ENCODE measurements at places on chromosomes 2 and 18.
A peak's percentile ranks its signal among the peaks of the same experiment; 100 is the strongest.

- DNase-seq = no peak
Observed at GRCh38 chr2:86017901-86018896, 87.5 kb downstream of the POLR1A start.

DNA sequence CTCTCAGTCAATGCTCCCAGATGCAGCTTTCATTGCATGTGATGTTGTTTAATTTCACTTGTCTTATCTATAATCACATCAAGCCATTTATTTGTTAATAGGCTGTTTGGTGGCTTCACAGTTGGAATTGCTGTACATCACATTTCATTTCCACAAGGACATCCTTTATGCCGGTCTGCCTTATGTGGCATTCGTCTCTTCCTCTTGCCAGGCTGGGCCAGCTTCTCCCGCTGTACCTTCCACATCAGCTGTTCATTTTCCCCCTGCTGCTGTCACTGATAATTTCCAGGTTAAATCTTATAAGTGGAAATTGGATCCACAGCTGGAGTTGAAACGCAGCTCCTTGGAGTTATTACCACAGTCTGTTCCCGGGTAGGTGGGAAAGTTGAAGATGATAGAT, 110.6 kb downstream of the DPP10 start:
- no peak for DNase-seq

- no peak for DNase-seq
Observed at GRCh38 chr2:69046221-69046662, 33.3 kb downstream of the ANTXR1 start.

DNA sequence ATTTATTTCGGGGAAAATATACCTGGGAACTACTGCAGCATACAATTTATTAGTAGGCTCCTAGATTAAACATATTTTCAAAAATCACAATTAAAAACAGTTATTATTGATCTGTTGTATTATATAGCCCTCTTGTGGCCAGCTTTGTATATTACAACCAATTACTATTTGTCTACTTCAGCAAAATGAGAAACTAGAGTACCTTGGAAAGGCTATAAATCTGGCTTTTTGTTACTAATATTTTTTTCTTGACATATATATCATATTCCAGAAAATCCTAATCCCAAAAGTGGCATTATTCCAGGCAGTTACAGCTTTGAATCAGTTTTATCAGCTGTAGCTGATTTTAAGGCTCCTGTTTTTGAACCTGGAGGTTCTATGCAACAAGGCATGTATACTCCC, 101.2 kb downstream of the UBR3 start:
- peak; percentile 62 for DNase-seq

DNA sequence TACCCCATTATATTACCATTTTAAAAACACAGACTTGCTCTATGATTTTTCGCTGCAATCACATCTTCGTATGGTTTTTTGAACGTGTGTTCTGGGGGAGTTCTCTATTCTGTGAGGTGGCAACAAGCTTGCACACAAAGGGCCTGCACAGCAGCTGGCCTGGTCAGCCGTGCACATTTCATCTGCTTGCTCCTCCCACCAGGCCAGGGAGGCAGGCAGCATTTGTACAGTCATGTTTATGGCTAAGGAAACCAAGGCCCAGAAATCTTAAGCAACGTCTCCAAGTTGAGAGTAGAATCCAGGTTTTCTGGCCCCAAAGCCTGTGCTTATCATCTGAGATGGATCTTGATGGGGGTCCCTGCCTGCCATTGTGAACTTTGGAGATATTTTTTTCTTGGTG, 106.4 kb upstream of the SMIM21 start:
- DNase-seq = no peak

GRCh38 chr2:20186078-20186854, 38.7 kb downstream of the SDC1 start:
- no peak for DNase-seq

GRCh38 chr2:223383315-223383714, 218.8 kb downstream of the SCG2 start:
- no peak for DNase-seq

- DNase-seq = no peak
Observed at GRCh38 chr2:77920838-77921366, 398.7 kb upstream of the LRRTM4 start.

GRCh38 chr18:7635948-7636347, 68.8 kb downstream of the PTPRM start:
- DNase-seq = no peak

DNA sequence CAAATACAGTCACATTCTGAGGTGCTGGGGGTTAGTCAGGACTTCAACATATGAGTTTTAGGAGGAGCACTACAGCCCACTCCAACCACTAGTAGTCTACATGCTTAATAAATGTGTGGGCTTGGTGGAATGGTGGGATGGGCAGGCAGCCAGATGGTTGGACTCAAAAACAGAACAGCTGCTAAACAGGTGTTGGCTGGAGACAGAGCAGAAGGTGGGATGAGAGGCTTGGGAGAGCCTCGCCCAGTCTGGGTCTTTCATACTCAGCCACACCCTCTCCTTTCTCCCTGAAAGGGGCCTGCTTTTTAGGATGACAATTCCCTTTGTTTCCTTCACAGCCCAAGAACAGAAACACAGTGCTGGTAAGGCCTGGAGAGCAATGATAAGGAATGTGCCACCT, 143.9 kb upstream of the KLHL29 start:
- peak; percentile 86 for DNase-seq

DNA sequence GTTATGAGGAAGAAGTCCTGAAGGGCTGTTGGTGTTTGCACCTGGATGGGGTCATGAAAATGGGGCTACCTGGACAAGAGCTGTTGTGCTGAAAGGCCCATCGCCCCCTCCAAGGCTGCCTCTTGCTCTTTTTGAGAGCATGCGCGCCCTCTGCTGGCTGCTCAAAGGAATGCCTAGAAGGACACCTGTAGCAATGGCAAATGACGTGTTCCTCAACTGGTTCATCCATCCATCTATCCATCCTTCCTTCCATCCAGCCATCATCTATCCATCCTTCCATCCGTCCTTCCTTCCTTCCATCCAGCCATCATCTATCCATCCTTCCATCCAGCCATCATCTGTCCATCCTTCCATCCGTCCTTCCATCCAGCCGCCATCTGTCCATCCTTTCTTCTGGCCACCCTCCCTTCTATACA, 17.2 kb upstream of the RPL31 start:
- DNase-seq = peak; percentile 49

DNA sequence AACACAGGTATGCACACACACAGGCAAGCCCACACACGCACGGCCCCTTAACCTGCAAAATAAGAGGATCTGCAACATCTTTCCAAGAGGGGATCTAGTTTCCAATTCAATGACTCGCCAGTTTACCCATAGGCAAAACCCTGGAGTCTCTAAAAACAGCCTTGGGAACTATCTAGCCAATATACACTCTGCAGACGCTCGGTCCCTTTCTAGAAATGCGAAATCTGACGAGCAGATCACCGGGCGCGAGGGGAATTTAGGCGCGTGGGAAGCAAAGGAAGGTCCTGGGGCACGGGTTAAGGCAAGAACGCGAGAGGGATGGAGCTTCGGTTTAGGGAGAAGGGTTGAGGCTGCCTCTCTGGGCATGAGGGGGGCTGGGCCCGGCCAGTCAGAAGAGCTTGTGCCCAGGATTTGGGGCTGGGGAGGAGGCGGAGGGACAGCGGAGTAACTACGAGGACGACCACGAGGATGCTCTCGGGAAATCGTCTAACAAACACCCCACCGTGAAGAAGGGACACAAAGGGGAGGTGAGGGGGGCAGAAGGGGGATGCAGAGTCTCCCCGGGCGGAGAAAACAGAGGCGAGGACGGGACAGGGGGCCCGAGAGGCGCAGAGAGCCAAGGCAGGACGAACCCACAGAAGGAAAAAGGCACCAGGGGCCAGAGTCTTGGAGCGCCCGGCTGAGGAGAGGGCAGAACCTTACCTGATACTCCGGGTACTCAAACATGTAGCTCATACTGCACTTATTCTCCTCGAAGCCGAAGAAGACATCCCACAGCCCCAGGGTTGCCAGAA, 542 bp downstream of the PGAP1 start:
- peak; percentile 92 for DNase-seq

DNA sequence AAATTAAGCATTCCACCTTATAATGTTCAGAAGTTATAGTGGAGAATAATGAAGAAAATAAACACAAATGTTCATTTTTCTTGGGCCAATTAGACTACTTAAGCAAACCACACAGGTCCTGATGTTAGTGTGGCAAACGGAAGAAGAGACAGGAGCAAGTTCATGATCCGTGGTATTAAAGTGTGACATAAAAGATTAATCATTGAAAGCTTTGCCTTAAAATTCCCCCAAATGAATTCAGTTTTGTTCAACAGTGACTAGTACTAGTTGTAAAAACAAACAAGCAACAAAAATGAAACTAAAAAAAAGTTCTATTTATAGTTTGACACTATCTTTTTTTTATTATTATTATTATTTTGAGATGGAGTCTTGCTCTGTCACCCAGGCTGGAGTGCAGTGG, 73.7 kb downstream of the RFTN2 start:
- DNase-seq = no peak

- DNase-seq = no peak
Observed at GRCh38 chr2:68853035-68853434, 18.2 kb downstream of the BMP10 start.

DNA sequence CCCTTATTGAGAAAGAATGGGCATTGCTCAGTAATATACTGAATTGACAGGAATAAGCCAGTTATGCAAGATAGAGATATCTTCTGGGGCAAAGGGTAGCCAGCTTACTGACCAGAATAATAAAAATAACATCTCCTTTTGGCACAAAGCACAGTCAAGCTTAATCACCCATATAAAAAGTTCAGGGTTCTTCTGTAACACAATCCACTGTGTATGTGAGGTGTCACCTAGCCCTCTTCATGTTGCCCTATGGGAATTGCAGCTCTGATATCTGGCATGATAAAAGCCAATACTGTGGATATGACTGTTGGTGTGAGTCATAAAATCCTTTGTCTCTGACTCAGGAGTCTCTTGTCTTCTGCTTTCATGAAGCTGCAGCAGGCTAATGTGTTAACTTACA, 90.8 kb downstream of the DSEL start:
- no peak for DNase-seq

GRCh38 chr18:54359233-54359632, 1.5 kb downstream of the C18orf54 start:
- DNase-seq = no peak

- no peak for DNase-seq
Observed at GRCh38 chr18:3367491-3368091, 82.4 kb upstream of the TGIF1 start.

DNA sequence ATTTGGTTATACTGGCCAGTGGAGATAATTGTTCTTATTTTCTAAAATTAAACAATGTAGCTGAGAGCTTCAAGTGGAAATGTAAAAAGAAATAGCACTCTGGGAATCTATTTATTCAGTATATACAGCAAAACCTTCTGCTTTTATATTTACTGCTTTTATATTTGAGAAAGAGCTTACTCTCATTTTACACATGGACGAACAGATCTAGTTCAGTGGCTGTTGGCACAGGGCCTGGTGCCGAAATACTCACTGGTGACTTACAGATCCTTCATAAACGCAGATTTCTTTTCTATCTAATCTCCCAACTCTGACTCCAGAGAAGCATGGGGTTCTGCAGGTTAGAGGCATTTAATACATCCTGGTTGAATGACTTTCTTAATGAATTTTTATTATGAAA, 266.2 kb downstream of the ASXL3 start:
- DNase-seq = peak; percentile 74

DNA sequence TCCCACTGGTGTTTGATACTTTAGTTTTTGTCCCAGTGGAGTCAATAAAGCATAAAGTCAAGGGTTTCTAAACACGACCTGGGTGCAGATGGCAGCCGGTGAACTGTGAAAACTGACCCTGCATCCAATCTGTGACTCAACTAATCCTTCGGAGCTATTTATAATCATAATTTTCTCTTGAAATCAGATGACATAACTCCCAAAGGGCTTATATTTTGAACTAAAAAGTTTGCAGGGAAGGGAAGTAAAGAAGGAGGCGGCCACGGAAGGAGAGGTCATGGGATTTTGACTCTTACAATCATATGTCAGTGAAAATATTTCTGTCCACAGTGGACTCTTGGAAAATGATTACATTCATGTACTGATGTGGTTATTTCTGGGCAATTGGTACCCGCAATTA, 178.5 kb downstream of the PDE1A start:
- DNase-seq = peak; percentile 90

DNA sequence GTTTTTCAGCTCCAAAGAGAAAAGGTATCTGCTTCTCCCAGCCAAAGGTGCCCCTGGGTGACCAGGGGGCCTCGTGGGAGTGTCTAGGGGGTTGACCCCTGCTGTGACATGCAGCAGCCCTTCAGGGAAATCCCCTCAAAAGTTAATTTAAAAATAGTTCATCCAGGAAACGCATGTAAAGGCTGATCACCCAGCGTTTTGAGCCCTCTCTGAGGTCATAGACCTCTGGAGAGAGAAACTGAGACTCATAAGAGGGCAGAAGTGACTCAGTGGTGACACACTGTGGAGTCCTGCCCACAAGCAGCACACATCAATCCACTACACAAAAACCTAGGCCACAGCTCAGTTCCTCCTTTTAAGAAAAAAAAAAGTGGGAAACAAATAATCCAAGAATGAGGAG, 11.9 kb downstream of the GAL3ST2 start:
- DNase-seq = no peak

- DNase-seq = no peak
Observed at GRCh38 chr2:239661334-239662312, 260.8 kb upstream of the HDAC4 start.

- no peak for DNase-seq
Observed at GRCh38 chr2:43075811-43076585, 150.4 kb downstream of the ZFP36L2 start.

DNA sequence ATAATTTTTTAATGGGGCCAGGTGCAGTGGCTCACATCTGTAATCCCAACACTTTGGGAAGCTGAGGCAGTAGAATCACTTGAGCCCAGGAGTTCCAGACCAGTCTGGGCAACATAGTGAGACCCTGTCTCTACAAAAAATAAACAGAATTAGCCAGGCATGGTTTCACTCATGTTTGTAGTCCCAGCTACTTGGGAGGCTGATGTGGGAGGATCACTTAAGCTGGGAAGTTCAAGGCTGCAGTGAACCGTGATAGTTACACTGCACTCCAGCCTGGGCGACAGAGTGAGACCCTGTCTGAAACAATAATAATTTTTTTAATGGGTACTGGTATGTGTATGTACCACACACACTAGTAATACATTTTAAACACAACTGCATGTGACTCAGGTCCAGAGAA, 2.4 kb downstream of the ARL6IP6 start:
- DNase-seq = no peak

- no peak for DNase-seq
Observed at GRCh38 chr2:3307236-3307635, 70.4 kb downstream of the EIPR1 start.

- no peak for DNase-seq
Observed at GRCh38 chr2:231769170-231770136, 11.6 kb downstream of the PDE6D start.

GRCh38 chr2:96923810-96924774, 54.2 kb upstream of the SEMA4C start:
- no peak for DNase-seq

- DNase-seq = no peak
Observed at GRCh38 chr2:7029291-7030059, 112.3 kb downstream of the RNF144A start.

Data from NCI-H2171 treated with DMSO at 0.1 percent for 48 hours (cell line).